ENCODE measurements at places on chromosomes 4 and X. TPM values are rescaled to one million over a fixed set of nuclear protein-coding genes. Genes with fewer than 3 reads are reported as not detected.

Gene TDO2
- not detected for total RNA-seq

Gene TREX2
- total RNA-seq: 1.6 TPM

Gene RTL3
- 0.28 TPM for total RNA-seq

Gene CYTL1
- 67.3 TPM for total RNA-seq

Gene SPANXA1
- not detected for total RNA-seq

Gene GYG2
- 14.1 TPM for total RNA-seq

Gene LRIT3
- total RNA-seq: not detected
